ENCODE measurements at places on chromosomes 1 and 21.

GRCh38 chr1:185775501-185775900 lies 41.3 kb downstream of the HMCN1 start:
- no peak for DNase-seq

GRCh38 chr21:42164064-42164789 lies 54.7 kb upstream of the ABCG1 start:
- DNase-seq = peak; percentile 82

DNA sequence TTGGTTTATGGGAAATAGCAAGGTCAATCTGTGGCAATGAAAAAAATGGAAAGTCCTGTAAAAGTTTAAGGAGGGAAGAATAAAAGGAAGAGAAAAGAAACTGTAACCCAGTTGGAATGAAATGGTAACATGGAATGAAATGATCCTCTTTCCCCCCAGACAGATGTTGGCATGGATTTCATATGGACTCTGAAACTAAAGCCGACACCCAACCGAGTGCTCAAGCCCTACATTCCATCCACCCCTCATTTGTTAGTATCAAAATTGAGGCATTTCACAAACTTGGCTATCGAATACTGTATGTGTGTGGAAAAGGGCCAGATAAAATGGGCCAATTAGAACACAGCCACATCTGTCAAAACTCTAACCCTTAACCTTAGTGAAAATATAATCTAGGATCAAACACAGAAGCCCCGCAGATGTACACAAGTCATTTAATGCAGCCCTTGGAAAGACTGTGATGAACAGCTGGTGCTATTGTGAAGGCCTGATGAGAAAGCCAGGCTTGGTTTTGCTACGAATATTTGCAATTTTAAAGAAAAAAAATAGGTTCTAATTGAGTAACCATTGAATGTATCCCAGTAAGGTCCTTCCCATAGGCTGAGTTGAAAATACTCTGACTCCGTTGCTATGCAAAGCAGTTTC lies 72.6 kb upstream of the RGL1 start:
- DNase-seq = no peak

DNA sequence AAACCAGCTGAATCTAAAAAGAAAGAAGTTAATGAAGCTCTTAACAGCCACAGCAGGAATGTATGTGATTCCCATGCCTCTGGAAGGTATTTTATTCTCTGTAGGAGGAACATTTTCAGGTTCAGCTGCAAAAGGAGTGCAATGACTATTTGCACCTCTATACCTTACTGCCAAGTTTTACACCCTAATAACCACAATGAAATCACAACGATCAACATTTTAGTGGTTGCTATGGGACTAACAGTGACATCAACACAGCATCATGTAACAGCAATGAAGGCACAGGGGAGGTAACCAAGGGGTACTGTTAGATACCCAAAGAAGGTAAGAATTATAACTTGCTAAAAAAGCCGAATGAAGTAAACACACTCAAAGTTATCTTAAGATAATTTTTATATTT lies 116.3 kb upstream of the HP1BP3 start:
- DNase-seq = no peak

- no peak for DNase-seq
Observed at GRCh38 chr1:113898241-113898814, 6.3 kb downstream of the AP4B1 start.

- no peak for DNase-seq
Observed at GRCh38 chr21:33419538-33420123, 16.4 kb downstream of the IFNGR2 start.

DNA sequence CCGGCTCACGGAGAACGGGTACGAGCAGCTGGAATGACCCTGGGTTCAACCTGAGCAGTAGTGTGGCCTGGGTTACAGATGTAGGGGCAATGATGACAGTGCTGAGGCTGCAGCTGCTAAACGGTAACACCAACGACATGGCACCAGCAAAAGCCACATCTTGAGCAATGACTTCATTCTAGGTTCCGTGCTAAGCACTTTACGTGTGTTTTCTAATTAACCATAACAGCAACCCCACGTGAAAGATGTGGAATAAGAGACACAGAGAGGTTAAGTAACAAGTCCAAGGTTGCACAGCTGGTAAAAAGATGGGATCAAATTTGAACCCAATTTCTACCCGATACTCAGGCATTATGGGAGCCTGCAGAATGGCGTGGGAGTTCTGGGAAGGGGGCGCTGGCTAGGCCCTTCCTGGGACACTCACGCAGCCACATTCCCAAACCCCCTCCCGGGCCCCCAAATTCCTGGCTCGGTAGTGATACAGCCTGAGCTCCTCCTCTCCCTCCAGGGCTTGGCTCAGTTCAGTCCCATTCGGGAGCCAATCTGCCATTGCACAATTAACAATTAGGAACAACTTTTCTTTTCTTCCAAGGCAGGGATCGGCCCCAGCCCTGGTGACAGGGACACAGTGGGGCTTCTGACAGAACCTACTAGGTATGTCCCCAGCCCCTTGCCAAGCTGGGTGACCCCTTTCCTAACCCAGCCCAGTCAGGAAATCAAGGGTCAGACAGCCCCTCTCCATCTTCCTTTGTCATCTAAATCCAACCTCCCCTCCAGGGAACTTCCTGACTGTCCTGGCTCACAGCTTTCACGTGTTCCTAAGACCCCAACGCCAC lies 23.8 kb upstream of the ECE1 start:
- DNase-seq = no peak

DNA sequence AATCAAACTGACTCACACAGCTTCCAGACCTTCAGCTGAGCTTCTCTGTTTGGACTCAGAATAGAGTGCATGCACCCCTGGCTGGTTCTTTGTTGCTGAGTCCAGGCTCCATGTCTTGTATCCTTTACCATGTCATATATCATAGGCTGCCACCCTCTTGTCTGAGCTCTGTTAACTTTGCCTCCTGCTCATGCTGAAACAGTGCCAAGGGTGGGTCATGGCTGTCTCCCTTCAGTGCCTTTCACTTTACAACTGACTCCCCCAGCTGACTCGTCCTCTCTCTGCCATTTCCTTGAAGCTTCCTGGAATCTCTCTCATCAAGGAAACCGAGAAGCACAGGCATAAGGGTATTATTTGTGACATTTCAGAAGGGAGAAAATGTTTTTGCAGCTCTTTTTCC lies 885.3 kb downstream of the TTLL7 start:
- no peak for DNase-seq

GRCh38 chr1:85463731-85464496 lies 1.0 kb downstream of the DDAH1 start:
- no peak for DNase-seq

DNA sequence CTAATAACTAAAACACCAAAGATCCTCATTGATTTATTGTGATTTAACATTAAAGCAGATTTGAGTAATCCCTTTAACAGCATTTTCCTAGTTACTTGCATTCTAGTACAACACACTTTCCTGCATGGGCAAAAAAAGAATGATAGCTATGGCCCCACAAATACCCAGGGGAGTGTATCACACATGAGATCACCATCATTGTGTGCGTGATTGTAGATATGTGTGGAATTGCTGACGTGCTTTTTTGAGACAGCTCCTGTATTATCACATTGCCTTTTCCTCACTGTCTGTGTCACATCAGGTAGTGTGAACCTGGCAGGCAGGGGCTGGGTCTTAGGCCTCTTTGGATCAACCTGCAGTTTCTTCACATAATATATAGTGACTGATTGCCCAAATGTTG lies 48.5 kb upstream of the SAMD13 start:
- no peak for DNase-seq

- no peak for DNase-seq
Observed at GRCh38 chr1:185956881-185957280, 222.7 kb downstream of the HMCN1 start.

DNA sequence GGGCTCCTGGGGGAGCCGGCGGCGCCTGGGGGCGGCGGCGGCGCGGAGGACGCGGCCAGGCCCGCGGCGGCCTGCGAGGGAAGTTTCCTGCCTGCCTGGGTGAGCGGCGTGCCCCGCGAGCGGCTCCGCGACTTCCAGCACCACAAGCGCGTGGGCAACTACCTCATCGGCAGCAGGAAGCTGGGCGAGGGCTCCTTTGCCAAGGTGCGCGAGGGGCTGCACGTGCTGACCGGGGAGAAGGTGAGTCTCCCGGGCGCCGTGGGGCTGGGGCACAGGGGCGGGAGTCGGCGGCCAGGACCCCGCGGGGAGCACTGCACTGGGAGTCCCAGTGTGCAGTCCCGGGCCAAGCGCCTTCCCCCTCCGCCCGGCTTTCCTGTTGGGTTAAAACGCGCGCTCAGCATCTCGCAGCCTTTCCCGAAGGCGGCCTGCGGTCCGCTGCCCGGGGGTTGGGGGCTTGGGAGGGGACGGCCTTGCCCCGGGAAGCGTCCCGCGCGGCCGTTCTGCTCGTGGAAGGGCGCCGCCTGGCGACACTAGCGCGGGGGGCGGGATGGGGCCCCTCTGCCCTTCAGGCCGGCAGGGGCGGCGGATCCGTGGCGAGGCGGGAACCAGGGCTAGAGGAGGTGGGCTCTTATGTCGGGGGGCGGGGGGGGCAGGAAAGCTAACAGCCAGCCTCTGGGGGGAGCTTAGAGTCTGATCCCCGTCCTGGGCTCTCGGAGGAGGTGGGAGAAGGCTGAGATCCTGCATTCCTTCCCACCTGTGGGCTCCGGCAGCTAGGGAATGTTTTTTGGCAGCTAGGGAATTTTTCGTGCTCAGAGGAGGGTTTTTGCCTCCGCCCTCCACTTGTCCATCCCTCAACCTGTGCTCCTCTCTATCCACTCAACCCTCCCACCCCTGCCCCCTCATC lies 1.1 kb downstream of the HUNK start:
- peak; percentile 62 for DNase-seq

DNA sequence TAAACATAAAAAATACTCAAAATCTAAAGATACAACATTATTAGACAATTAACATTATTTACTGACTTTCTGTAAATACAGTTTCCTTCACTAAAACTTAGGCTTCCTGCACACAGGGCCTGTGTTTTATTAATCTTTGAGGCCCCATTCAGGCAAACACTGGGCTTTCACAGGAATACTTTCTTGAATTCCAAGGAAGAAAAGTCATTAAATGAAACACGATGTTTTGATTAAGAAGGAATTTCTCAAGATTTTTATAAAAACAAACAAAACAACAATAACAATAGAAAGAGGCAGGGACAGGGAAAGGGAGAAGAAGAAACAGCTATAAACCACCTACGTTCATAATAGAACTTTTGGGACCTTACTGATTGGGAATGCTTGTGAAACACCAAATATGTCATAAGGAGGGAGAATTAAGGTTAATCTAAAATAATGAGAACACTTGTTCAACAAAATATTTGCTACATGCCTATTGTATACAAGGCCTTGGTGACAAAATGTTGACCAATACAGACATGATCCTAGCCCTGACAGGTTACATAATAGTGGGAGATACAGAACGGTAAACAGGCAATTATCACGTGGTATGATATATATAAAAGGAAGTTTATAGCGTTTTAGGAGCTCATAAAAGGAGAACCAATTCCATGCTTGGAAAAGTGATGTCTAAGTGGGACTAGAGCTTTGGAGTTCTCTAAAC lies 3.6 kb downstream of the DDAH1 start:
- DNase-seq = no peak

DNA sequence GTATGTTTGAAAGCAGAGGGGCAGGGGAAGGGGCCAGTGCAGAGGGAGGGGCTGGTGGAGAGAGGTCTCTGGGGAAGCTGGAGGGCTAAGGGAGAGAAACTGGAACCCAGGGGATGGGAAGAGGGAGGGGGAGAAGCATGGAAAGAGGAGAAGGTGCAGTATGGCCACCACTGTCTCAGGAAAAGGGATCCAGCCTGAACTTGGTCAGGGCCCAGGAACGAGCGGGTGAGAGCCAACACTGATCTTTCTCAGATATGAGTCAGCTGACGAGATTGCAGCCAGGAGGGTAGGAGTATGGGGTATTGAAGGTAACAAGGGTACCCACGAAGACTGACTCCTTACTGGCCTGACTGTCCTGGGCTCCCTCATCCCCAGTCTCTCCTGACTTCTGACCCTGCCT lies 18.0 kb downstream of the TIE1 start:
- DNase-seq = no peak

All from RPMI8226 (cell line).